ENCODE measurements at places on chromosomes 5 and 9.

DNA sequence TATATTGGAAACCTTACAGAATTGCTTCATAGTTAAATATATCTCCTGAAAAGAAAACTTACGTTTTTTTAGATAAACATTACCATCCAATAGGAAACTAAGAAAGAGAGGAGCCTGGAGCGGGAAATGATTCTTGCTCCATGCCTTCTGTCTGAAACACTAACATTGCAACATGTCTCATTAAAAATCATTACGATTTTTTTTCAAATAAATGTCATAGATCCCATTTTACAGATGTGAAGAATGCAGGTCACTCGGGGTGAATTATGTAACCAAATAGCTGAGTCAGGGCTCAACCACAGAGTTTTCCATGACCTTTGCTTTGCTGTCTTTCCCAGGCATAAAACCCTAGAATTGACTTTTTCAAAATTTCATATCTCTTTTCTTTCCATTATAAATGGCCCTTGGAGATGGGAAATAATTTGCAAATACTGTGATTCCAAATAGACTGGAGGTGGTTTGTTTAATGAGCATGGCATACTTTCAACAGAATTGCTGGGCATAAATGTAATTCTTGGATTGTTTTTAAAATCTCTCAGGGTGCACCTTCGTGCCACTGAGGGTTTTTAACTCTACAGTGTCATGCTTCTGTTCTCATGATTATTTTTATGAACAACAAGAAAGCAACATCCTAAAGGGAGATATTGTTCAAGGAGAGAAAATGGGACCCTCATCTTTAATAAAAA, 302.8 kb downstream of the EBF1 start:
- no peak for DNase-seq

GRCh38 chr9:125255781-125256391, 5.7 kb upstream of the GAPVD1 start:
- DNase-seq: no peak

- no peak for DNase-seq
Measured at GRCh38 chr5:177303925-177304391, 359 bp downstream of the PRELID1 start.

- DNase-seq: no peak
Measured at GRCh38 chr5:33888587-33888986, 3.2 kb downstream of the ADAMTS12 start.

GRCh38 chr5:1209896-1210776, 8.7 kb downstream of the SLC6A19 start:
- no peak for DNase-seq

DNA sequence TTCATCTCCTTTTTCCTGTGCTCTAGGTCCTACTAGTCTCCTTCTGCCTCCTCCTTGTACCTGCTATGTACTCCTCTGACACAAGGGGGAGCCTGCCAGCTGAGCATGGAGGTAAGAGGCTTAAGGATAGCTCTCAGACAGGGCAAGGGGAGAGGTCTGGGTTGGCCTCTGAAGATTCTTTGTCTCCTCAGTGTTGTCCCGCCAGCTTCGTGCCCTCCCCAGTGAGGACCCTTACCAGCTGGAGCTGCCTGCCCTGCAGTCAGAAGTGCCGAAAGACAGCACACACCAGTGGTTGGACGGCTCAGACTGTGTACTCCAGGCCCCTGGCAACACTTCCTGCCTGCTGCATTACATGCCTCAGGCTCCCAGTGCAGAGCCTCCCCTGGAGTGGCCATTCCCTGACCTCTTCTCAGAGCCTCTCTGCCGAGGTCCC, 3.8 kb downstream of the CREB3 start:
- DNase-seq: peak; percentile 61

- no peak for DNase-seq
Measured at GRCh38 chr5:120368923-120369715, 95.0 kb upstream of the PRR16 start.

DNA sequence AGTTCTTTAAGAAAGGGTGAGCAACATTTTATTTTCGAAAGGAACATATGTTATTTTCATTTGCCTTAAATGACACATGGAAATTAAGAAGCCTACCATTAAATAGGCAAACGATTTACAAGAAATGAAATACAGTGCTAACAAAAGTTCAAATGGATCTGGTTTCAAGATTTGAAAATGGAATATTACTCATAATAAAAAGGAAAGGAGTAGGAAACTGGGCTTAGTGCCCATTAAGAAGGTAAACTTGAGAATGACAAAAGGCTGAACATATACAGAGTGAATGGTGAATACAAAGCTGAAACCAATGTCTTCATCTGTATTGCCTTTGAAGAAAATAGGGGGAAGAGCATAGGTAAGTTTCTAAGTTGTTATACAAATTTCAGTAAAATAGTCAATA, 974.2 kb upstream of the C9orf72 start:
- DNase-seq: no peak

DNA sequence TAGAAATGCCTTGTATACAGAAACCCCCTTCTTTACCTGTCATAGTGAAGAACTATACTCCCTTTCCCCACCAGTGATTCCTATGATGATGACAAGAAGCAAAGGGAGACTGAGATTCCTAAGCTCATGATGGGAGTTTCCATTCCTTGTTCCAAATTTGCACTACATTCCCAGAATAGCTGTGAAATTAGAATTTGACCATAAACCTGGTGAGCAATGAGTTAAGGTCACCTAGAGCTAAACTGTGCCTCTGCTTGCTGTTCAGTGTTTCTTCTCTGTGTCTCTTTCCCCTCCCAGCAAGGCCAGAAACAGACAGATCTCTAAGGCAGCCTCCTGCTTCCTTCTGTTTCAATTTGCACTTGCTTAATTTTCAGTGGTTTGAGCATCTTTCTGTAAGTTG, 332.1 kb downstream of the PIK3R1 start:
- DNase-seq: no peak

DNA sequence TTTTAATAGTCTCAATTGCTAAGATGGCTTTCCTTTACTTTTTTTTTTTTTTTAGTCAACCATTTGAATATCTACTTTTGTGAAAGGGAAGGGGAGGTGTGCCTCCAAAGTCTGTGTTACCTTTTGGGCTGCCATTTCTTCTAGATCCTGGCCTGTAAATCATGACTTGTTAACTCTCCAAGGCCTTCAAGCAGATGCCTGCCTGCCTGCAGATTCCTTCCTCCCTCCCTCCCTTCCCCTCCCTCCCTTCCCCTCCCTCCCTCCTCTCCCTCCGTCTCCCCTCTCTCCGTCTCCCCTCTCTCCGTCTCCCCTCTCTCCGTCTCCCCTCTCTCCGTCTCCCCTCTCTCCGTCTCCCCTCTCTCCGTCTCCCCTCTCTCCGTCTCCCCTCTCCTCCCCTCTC, 73.1 kb downstream of the COMMD10 start:
- DNase-seq: no peak

DNA sequence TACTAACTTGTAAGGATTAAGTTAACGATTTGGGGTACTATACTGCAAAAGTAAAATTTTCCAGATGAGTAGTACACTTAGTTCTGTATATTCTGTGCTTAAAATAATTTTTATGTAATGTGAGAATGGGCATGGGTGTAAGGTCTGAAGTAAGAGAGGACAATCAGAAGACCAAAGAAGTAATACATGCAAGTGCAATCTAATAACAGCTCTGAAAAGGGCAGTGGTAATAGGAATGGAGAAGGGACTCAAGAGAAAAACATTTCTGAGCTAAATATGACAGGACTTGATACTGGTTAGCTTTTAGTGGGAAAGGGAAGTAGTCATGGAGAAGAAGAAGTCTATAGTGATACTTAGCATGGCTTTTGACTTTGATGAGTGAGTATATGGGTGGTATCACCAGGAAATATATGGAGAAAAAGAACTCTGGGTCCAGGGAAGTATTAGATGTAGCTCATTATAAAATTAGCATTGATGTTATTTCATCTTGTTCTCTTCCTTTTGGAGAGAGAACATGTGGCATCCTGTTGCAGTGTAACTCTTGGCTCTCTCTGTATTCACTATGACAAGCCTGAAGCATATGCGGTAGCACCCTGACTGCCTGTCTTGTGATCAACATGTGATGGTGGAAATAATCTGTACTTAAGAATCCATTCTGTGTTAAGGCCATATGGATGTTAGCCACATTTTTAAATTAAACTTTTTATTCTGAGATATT, 60.5 kb downstream of the ERCC6L2 start:
- no peak for DNase-seq

- DNase-seq: no peak
Measured at GRCh38 chr9:130201399-130201873, 29.2 kb downstream of the NCS1 start.

DNA sequence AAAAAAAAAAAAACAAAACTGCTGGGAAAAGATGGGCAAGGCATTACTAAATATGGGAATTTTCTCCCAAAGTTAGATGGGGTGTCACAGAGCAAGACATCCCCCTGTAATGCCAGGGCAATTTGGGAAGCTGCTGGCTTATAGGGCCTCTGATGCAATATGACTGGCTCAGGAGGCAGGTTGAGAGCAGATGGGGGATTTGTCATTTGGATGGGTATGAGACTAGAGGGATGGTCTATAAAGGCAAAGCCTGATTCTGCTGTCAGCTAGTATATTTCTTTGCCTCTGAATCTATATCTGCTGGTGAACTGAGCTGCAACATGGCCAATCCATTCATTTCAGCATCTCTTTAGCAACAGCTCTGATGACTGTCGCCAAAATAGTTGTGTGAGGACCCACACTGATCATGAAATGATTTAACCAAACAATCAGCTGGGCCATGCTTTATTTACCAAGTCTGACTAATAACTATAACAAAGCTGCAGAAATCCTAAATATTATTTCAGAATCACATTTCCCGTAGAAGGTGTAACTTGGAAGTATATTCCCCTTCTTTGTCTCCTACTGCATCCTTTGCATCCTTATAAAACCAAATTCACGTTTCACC, 455.1 kb upstream of the ZNF608 start:
- no peak for DNase-seq

DNA sequence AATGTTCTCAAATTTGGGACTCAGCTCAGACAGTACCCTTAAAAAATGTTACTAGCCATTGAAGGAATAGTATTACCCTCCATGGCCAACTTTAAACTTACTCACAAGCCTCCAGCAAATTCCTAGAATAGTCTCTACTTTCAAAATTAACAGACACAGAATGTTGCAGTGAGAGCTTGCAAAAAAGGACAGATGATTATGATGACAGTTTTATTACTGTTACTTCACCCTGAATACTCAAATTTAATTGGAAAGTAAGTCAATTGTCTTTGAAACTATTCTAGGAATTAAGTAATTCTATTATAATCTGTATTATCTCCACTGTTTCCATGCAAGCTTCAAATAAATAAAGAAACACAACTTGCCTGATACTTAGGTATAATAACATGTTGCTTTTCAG, 288.3 kb downstream of the SLF1 start:
- no peak for DNase-seq

DNA sequence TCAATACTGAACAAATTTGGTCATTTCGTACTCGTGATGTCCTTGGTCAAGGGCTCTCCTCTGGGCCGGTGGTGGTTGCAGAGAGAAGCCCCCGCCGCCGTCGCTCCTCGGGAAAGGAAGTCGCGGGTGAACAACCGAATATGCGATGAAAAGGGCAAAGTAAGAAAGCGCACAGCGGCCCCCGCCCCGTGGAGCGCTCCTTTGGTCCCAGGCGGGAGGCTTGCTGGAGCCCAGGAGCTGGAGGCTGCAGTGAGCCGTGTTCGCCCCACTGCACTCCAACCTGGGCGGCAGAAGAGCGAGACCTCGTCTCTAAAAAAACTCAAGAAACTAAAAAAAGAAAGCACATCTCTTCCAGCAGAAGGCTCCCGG, 108.4 kb upstream of the LARP1 start:
- DNase-seq: no peak

GRCh38 chr5:11504886-11505193, 399.4 kb downstream of the CTNND2 start:
- DNase-seq: no peak

DNA sequence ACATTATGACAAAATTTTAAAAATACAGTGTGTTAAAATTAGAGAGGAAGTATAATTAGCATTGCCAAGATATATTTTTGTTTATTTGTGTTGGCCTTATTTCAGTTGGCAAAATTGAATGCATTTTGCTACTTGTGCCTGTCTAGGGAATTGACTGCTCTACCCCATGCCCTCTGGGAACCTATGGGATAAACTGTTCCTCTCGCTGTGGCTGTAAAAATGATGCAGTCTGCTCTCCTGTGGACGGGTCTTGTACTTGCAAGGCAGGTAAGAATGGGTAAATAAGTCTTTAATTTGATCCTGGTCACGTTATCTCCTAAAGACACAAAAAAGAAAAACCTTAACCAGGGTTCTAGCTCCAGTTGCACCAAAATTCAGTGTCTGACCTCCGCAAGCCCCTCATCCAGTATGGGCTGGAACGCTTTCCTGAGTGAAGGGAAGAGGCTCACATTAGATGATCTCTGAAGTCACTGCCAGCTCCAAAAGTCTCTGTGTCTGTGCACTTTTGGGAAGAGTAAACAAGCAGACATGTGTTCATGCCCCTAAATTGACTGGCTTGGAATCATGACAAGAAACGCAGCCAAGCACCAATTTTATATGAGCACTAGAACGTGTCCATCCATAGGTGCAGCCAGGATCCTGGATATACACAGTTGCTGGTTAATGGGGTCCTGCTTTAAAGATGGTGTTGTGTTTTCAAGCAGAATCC, 98.3 kb upstream of the PRRC1 start:
- no peak for DNase-seq

- DNase-seq: no peak
Measured at GRCh38 chr5:154873791-154874331, 15.4 kb downstream of the CNOT8 start.

DNA sequence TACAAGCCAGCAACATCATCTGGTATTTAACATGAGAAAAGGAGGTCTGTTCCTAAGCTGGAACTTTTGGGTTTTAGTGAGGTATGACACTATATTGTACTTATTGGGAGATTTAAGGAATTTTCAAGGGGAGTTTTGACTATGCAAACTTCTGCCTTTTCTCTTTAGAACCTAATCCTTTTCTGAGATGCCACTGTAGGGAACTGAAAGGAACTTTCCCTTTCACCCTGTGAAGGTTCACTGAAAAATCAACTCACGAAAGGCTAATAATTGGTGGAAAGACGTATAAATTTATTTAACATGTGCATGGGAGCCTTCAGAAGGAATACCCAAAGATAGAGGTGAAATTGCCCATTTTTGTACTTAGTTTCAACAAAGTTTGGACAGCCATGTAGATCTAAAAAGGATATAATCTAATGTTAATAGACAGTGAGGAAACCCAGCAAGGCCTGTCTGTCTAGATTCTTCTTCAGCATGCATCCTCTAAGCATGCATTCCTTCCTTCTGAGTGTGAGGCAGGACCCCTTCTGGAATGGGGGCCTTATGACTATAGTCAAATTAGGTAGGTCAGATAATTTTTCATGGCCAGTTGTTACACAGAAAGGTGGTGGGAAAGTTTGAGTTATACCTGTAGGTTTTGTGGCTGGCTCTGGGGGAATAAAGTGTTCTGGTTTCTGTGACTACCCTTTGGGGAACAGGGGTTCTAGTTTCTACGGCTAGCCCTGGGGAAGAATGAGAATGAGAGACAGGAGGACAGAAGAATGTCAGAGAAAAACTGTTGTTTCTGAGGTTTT, 200.3 kb downstream of the C9orf152 start:
- no peak for DNase-seq

DNA sequence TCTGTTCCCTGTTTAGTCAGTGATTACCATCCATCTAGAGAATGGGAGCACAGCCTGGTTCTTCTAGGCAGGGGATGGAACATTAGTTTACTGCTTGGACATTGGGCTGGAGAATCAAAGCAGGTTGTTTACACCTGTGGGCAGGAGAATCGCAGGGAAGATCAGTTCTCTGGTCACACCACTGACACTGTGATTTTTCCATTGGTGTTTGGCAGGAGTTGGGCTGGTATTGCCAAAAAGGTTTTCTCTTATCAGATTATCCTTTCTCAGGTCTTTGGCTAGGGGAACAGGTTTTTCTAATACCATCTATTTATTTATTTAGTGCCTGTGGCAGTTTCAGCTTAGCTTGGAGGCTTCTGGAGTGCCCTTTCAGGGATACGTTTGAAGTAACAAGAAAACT, 219.3 kb upstream of the GRIN3A start:
- no peak for DNase-seq
